ENCODE measurements at places on chromosomes 16 and 17. TPM values are rescaled to one million over a fixed set of nuclear protein-coding genes. Genes with fewer than 3 reads are reported as not detected.

The CLN3 gene
- 12.1 TPM for total RNA-seq

The KRT9 gene
- total RNA-seq = 0.13 TPM

The NPIPB13 gene
- 1.5 TPM for total RNA-seq

The CBLN1 gene
- total RNA-seq = 7.7 TPM

The ITGAL gene
- total RNA-seq = 0.07 TPM

The OR1A1 gene
- total RNA-seq = 0.29 TPM

The GRIN2C gene
- 0.16 TPM for total RNA-seq

The HOXB4 gene
- 10.9 TPM for total RNA-seq

The C17orf50 gene
- total RNA-seq = not detected

The SMIM36 gene
- not detected for total RNA-seq

The GALR2 gene
- total RNA-seq = not detected

The CCL8 gene
- total RNA-seq = not detected

Measured in motor neuron (in vitro differentiated cells).